ENCODE measurements at places on chromosomes 1 and 21.
A peak's percentile ranks its signal among the peaks of the same experiment; 100 is the strongest.

GRCh38 chr1:51644533-51645197 lies 27.8 kb downstream of the OSBPL9 start:
- DNase-seq, result peak; percentile 6

GRCh38 chr1:63316984-63317816 lies 5.2 kb upstream of the FOXD3 start:
- DNase-seq, result peak; percentile 34

- DNase-seq, result no peak
Measured at GRCh38 chr1:156887734-156888133, 5.8 kb upstream of the PEAR1 start.

- no peak for DNase-seq
Measured at GRCh38 chr21:17763288-17764037, 55.7 kb downstream of the C21orf91 start.

DNA sequence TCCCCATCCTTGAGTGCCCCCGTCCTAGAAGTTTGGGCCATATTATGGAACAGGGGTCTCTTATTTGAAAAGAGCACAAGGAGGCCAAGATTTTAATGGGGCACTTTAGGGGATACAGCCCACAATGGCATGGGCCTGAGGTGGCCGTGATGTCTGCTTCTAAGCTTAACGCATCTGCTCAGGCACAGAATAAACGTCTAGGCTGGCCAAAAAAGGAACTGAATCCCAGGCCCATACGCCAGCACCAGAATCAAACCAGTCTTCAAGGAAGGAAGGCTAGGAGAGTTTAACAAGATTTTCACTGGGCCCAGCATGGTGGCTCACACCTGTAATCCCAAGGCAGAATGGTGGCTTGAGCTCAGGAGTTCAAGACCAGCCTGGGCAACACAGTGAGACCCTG lies 9.2 kb upstream of the SARS1 start:
- DNase-seq, result no peak

GRCh38 chr1:159964144-159964543 lies 10.1 kb upstream of the SLAMF9 start:
- no peak for DNase-seq

DNA sequence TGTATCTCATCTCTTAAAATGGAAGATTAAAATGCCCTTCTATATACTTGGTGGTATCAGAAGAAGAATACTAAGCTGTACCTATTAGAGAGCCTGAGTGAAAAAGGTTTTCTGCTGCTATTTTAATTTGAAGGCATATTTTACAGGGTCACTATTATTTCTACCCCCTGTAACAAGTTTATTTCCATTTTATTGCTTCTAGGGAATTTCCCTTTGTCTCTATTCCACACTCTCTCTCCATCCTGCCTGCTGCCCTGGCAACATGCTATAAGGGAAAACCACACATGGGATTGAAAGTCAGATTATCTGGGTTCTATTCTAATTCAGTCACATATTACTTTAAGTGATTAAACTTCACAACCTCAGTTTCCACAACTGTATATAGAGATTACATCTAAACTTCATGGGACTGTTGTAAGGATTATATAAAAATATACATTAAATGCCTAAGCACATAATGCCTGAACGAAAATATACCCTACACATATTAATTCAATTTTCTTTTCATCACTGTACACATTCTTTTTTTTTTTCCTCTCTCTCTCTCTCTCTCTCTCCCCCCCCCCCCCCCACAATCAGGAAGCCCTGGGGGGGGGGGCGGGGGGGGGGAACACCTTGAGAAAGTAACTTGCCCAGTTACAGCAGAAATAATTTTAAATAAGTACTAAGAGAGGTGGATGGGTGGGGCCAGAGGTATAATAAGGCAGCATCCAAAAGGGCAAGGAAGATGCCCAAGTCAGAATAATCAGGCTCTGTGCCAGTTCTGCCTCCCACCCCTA lies 51.5 kb downstream of the LUZP1 start:
- no peak for DNase-seq

- no peak for DNase-seq
Measured at GRCh38 chr1:109882288-109883245, 28.1 kb upstream of the CSF1 start.

GRCh38 chr21:26116456-26117011 lies 54.0 kb downstream of the APP start:
- DNase-seq, result peak; percentile 47

DNA sequence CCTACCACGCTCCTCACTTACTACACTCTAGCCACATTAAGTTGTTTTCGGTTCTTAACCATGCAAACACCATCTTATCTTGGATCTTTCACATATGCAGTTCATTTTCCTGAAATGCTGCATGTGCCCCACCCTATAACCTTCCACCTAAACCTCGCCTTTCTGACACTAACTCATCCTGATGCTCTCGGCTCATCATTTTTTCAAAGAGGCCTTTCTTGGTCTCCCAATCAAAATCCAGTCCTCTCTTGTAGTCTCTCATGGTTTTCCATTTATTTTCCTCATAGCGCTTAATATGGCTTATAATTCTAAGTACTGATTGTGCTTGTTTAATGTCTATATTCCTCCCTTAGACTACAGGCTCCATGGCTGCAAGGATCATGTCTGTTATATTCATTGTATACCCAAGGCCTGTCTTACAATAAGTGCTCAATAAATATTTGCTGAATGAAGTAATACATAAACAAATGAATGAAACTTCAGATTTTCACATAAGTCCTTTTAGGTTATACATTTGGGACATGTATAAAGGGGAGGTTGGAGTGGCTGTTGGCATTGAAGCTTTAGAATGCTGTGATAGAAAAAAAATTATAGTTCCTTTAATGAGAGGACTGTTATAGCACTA lies 79.2 kb upstream of the CDC42BPA start:
- DNase-seq, result no peak

- DNase-seq, result no peak
Measured at GRCh38 chr1:86375688-86376087, 20.4 kb downstream of the ODF2L start.

Measured in fibroblast of the conjunctiva (primary cell).